ENCODE measurements at places on chromosomes 2 and 18.

DNA sequence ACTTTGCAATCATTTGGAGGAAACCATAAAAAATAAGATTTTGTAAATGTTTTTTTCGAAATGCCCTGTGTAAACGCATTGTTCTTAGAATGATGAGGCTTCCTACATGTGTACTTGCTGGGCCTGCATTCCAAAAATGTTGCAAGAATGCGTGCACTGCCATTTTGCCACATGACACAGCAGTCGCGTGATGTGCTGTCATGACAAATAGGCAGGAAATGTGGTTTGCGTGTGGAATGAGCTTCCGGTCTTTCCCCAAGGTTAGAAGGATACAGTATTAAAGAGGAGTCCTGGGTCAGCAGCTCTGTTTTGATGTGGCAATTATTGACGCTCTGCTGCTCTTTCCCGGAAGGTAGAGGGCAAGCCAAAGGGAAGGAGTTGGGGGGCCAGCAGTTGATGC is 18.1 kb upstream of the SERPINB2 start:
- DNase-seq, result no peak

DNA sequence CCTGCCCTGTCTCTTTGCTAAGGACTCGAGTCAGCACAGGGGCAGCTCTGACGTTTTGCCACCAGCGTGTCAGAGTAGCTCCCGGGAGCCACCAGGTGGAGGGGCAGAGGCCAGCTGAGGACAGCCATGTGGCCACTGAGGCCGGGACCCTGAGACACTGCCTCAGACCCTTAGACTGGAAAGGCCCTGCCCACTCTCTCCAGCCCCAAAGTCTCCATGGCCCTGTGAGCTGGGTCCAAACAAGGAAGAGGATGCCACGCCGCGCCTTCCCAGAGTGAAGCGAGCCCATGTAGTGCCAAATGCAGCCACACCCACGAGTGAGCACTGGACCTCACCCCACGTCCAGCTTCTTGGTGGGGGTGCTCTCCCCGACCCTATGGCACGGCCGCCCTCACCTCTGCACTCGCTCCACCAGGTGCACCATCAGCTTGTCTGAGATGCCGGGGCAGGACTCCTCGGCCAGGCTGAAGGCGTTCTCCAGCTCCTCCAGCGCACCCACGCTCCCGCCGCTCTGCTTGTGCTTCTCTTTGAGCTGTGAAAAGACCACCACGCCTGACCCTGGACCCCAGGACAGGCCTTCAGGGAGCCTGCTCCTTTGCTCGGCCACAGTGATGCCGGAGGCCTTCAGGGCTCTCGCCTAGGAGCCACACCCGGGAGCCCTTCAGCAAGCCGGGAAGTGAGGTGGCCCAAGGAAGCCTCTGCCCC is 12.2 kb downstream of the STK25 start:
- no peak for DNase-seq

DNA sequence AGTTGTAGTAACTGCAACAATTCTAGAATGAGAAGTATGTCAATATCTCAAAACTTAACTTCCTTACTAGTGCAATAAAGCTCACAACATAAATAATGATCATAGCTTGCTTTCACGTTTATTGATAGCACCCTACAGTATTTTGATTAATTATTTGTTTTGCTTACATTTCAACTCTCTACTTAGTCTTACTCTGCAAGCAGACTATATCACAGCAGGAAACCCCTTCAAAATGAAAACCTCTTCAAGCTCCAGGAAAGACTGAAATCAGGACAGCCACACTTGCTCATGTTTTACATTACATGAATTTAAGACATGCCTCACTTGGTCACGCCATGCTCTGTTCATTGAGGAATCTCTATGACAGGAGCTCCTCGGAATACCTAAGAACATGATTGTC is 3.3 kb downstream of the OLA1 start:
- no peak for DNase-seq

DNA sequence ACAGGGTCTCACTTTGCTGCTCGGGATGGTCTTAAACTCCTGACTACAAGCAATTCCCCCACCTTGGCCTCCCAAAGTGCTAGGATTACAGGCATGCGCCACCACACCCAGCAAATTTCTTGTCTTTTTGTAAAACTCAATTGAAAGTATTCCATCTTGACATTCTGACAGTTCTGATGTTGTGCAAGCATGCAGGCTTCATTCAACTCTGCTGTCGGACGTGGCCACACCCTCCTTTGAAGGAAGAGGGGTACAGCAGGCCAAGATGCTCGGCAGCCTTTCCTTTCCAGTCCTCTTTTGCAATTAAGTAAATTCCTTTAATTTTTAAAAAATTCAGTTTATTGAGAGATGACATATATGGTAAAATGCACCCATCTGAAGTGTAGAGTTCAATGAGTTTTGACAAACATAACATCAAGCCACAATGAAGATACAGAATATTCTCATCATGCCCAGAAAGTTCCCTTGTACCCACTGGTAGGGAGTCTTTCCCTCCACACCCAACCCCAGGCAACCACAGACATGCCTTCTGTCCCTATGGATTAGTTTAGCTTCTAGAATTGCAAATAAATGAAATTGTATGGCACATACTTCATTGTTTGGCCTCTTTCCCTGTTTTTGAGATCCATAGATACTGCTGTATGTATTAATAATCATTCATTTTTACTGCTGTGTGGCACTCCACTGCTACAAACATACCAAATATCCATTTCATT is 33.1 kb downstream of the TUBB6 start:
- no peak for DNase-seq

GRCh38 chr2:114864901-114865300 is 422.5 kb downstream of the DPP10 start:
- DNase-seq, result no peak

DNA sequence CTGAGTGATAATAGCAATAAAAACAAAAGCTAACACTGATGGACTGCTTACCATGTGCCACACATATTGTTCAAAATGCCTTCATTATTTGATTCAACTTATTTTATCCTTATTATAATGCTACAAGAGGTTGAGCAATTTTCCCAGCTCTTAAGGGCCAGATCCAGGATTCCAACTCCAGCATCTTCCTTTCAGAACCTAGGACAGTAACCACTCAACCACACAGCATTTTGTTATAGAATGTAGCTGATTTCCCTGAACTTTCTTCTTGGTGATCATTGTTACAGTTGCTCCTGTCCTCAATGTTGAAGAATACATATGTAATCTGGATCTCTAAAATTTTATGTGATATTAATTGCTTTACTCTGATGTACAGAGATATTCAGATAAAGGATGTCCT is 341.7 kb downstream of the PIK3C3 start:
- DNase-seq, result no peak

DNA sequence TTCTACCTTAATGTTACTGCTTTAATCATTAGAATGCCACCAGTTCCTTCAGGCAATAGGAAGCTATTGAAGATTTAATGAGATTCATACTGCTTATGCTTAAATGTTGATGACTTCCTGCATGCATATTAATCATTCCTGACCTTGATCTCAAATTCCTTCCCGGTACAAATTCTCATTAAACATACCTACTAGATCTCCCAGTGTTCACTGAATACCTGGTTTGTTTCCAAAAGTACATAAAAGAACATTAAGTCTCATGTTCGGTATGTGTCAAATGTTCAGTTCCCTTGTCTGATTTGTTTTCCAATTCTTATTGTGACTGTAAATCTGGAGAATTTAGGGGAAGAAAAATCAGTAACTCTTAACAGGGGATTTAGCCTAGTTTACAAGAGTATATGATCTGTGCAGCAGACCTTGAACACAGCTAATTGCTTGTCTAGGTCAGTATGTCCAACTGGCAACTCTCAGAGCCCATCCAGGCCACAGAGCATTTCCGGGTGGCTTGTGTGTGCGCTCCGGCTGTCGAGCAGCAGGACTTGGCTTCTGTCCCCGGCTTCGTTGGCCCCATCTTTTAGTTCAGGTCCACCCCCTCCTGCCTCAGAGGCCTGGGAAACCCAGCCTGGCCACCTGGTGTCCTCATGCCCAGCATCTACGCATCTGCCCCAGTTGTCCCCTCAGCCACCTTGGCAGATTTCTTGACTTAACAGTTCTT is 13.1 kb downstream of the METAP1D start:
- DNase-seq, result no peak

DNA sequence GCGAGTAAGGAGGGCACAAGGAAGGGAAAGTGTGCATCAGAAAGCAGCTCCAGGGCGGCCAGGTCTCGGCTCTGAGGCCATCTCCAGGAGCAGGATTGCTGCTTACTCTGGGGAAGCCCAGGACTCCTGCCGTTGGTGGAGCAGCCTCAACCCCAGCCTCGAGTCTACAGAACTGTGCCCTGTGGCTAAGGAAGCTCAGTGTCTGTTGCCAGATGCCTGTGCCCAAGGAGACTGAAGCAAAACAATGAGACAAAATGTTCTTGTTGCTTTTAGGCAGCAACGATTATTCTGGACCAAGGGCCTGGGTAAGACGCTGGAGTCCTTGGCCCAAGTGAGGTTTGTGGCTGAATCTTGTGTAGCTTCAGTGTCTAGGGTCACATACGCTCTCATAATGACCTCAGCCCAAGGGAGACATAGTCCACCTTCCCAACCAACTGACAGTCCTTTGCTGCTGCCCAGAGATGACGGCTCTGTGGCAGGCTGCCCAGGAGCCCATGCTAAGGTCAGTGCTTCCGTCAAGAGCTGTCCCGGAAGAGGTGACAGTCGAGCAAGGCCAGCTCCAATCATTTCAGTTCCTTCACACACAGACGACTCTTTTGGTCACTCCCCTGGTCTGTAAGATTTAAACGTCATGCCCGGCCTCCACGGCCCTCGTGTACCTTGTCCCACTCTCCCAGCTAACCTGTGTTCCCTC is 223.8 kb downstream of the TTC32 start:
- no peak for DNase-seq

DNA sequence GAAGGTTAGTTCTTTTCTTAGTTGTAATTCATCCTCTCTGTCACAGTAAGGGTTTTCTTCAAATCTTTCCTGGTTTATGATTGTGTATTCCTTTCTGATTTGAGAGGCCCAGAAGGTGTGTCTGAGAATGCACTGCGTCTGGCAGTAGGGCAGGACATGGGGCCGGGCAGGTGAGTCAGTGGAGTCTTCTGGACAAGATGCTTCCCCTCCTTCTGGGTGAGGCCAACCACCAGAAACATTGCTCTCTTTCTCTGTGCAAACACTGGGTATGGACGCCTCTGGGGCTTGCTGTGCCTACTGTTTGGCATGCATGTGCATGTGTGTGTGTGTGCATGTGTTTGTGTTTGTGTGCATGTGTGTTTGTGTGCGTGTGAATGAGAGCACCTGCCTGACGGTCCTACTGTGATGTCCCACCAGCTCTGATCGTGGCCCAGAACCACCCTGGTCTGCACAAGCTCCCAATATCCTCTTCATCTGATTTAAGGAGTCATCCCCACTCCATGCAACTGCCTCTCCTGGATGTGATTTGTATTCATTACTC is 93.2 kb upstream of the DLX2 start:
- no peak for DNase-seq

Measured in activated CD4-positive, alpha-beta T cell treated with anti-CD3 and anti-CD28 coated beads, Interleukin-2, amount 50 U/mL, for 24 hours (primary cell).